HS-27A (cell line): ENCODE measurements at places on chromosomes 2 and 18.

DNA sequence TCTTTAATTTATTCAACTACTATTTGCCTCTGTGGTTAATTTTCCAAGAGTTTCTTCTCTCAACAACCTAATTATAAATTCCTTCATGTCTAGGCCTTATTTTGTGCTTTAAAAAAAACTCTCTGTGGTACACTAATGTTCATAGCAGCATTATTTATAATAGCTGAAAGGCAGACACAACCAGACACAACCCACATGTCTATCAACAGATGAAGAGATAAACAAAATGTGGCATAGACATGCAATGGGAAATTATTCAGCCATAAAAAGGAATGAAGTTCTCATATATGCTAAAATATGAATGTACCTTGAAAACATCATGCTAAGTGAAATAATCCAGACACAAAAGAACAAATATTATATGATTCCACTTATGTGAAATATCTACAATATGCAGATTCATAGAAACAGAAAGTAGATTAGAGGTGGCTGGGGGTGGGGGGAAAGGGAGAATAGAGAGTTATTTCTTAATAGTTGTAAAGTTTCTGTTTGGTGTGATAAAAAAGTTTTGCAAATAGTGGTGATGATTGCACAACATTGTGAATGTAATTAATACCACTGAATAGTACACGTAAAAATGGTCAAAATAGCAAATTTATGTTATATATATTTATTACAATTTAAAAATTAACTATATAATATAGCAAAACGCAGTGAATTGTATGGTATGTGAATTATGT lies 28.1 kb upstream of the RASGRP3 start:
- DNase-seq, result no peak

DNA sequence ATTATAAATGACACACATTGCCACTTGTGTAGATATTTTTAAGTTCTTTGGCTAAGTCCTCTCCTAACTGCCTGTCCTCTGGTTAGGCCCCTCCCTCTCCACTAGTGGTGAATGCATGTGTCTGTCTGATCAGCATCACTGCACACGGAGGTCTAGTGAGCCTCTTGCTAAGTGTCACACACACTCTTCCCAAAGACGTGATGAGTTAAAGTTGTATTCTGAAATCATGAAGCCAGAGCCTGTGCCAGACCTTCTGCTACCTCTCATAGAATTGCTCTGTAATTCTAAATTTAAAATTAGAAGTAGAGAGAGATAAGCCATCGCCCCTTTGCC lies 41.3 kb downstream of the RALB start:
- DNase-seq, result no peak

DNA sequence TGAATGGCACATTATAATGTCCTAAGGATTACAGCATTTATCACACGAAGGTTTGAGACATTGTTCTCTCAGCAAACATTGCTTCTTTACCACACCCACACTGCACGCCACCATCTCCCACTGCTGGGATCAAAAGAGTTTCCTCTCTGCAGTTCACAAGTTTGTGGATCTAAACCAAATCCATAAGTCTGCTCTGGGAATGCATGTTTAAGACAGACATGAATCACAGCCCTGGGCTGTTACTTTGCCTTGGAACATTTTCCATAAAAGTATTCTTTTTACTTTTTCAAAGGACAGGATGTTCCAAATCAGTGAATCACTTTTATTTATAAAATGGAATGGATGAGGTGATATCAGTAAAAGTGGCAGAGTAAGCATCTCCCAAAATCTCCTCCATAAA lies 36.1 kb downstream of the STPG4 start:
- DNase-seq, result peak; percentile 26

DNA sequence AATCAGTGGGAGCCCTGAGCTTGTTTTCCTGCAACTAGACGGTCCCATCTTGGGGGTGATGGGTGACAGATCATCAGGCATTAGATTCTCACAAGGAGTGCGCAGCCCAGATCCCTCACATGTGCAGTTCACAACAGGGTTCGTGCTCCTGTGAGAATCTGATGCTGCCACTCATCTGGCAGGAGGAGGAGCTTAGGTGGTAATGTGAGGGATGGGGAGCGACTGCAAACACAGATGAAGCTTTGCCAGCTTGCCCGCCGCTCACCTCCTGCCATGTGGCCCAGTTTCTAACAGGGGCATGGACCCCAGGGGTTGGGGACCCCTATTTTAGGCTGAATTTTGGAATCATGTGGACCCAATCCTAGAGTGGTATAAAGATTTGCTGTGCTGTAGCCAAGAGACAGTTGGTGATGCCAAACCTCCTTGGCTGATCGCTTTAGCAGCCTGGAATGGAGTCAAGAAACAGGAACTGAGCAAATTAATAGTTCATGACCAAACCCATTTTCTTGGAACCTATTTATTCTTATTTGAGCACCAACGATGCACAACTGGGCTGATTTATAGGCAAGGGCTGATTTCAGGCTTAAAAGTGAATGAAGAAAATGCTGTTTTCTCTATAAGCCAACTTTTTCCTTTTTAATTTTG lies 25.7 kb downstream of the LPIN1 start:
- no peak for DNase-seq

- no peak for DNase-seq
Measured at GRCh38 chr18:56175330-56176001, 462.9 kb downstream of the TXNL1 start.

- DNase-seq, result no peak
Measured at GRCh38 chr2:42238644-42239288, 69.6 kb downstream of the EML4 start.

GRCh38 chr18:77170890-77171410 lies 38.4 kb upstream of the MBP start:
- no peak for DNase-seq

DNA sequence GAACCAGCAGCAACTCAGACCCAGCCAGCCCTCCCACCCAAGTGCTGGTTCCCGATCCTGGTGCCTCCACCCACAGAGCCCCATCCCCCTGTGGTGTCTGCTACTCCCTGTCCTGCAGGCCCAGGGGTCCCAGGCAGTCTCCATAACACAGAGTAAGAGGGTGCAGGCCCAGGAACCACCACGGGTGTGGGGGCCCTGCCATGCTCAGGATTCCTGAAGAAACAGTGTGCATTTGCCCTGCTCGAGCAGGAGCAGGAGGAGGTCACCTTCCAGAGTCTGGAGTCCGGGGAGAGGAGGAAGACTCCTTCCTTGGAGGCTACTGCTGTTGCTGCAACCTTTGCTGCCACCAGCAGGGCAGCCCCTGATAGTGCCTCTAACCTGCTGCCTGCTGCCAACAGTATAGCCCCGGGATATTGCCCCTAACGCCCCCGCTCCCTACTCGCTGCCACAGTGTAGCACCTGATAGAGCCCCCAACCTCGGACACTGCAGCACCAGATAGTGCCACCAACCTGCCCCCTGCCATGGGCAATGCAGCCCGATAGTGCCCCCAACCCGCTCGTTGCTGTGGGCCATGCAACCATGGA lies 46.8 kb upstream of the ANKRD62 start:
- DNase-seq, result no peak

DNA sequence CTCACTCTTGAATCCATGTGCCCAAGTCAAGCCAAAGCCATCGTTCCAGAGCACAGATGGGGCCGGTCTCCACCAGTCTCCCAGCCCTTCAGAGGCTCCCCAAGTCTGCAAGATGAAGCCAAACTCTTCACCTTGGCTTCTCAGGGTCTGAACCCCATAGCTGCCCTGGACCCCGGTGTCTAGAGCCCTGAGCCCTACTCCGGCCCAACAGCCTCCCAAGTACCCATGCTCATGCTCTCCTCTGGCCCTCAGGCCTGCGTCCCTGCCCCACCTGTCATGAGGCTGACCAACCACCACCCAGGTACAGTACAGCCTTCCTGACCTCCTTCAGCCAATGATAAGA lies 46.0 kb downstream of the ZNF516 start:
- DNase-seq, result no peak

DNA sequence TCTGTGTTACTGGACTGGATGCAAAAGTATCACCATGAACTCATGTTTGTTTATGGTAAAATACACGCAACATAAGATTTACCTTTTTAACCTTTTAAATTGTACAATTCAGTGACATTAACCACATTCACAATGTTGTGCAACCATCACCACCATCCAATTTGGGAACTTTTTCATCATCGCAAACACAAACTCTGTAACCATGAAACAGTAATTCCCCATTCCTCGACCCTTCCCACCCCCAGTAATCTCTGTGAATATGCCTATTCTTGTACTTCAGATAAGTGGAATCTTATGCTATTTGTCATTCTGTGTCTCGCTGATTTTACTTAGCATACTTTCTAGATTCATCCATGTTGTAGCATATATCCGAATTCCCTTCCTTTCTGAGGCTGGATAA lies 31.1 kb upstream of the EPAS1 start:
- no peak for DNase-seq

DNA sequence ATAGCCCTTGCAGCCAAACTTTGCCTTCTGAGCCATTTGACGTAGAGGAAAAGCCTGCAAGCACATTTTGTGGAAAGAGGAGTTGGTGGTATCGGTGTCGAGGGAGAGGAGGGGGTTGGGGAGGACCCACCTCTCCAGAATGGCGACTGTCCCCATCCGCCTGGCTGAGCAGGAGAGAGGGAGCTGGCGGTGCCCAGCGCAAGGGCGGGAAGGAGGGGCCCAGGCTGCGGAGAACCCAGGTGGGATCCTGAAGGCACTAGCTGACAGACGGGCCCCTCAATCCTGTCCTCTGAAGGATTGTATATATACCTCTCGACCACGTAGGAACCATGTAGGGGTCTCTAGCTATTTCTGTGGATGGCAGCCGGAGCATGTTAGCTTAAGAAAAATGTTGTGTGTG lies 200.3 kb downstream of the LOXHD1 start:
- DNase-seq, result no peak

DNA sequence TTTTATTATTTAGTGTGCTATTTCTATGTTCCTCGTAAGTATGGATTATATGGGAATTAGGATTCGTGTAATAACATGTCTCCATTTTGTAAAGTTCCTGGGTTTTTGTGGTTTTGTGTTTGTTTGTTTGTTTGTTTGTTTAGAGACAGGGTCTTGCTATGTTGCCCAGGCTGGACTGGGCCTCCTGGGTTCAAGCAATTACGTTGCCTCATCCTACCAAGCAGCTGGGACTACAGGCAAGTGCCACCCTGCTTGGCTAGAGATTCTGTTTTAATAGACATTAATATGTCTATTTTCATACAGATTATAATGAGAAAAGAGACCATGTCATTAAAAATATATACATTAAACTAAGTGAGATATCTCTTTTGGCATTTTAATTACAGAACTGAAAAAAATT lies 35.2 kb upstream of the OTX1 start:
- DNase-seq, result no peak

DNA sequence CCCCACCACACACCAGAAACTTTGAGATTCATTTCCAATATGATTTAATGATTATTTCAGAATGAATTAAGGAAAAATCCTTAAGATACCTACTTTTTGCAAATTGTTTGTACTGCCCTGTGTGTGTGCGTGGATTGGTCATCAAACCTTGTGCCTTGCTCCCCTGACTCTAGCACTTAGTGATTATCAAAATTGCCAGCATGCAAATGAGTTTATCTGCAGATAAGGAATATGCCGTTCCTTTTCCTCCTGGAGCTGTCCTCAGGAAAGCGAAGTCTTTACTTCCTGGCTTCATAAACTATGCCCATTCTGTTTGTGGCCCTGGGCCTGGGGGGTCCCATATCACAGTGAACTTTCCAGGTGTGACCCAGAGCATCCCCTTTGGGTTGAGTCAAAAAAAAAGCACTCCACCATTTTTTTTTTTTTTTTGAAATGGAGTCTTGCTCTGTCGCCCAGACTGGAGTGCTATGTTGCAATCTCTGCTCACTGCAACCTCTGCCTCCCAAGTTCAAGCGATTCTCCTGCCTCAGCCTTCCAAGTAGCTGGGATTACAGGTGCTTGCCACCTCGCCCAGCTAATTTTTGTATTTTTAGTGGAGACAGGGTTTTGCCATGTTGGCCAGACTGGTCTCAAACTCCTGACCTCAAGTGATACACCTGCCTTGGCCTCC lies 11.4 kb downstream of the CHMP1B start:
- DNase-seq, result no peak

- DNase-seq, result no peak
Measured at GRCh38 chr2:101473591-101473910, 1.4 kb downstream of the RFX8 start.

DNA sequence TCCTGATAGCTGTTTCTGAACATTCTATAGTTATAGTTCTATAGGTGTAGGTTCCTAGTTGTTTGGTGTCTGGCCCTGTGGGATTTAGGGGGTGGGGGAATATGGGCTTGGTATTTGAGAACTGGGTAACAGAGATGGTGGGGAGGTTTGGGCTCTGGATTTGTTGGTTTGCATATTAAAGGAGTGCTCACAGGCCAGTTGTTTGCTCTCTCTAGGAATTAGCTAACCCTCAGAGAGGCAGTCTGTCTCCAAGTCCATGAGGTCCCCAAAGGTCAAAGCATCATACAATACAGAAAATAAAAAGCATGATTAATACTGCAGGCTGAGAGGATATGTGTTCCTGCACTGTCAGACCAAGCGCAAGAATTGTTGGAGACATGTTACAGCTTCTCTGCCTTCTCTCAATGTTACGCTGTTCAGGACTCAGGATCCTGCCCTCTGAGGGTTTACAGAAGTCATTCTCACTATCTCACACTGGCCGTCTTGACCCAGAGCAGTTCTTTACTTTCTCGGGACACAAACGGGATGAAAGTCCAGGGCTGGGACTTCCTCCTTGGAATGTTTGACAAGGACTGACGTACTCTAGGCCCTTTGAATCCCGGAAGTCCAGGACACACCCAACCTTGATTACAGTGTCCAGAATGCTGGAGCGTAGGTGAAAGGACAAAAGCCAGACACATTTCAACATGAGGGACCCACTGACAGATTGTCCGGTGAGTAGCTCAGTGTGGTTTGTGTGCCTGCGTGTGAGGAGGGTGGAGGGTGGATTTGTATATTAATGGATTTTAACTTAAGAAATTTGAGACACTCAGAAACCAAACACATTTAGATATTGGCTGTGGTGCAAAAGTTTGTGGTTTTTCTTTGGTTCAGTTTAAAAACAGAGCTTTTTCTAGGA lies at the start of gene NOSTRIN:
Gene NOSTRIN (plus strand): TSS at position 677 of the 898 bp plus-strand sequence. CDS start 10 bp downstream, at position 687.
- DNase-seq, result no peak

- DNase-seq, result no peak
Measured at GRCh38 chr2:54964271-54964670, 86.0 kb downstream of the RTN4 start.

- no peak for DNase-seq
Measured at GRCh38 chr2:60958800-60959199, 58.7 kb upstream of the PEX13 start.
